Activated T-helper 17 cell treated with anti-CD3 and anti-CD28 coated beads, Interleukin-2, amount 50 U/mL, for 72 hours (primary cell): ENCODE measurements at places on chromosomes 5 and 9.

DNA sequence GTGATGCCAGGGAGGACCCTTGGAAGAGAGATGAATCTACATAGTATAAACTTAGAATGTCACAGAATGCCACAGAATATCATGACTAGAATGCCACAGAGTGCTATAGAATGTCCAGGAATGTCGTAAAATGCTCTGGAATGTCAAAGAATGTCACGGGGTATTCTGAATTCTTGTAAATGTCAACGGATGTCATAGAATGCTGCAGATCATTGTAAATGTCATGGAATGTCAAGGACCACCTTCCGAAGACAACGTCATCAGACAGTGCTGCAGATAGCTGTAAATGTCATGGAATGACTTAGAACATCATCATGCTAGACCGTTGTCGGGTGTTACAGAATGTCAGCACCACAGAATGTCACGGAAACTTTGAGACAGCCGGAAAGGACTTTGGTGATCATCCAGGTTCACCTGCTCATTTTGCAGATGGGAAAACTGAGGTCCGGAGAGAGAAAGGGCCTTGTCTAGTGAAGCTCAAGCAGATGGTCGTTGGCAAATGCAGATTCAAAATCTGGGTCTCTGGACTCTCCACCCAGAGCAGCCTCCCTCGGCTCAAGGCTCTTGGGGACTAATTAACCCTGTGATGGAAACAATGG, 117.1 kb downstream of the LHX2 start:
- no peak for ATAC-seq

DNA sequence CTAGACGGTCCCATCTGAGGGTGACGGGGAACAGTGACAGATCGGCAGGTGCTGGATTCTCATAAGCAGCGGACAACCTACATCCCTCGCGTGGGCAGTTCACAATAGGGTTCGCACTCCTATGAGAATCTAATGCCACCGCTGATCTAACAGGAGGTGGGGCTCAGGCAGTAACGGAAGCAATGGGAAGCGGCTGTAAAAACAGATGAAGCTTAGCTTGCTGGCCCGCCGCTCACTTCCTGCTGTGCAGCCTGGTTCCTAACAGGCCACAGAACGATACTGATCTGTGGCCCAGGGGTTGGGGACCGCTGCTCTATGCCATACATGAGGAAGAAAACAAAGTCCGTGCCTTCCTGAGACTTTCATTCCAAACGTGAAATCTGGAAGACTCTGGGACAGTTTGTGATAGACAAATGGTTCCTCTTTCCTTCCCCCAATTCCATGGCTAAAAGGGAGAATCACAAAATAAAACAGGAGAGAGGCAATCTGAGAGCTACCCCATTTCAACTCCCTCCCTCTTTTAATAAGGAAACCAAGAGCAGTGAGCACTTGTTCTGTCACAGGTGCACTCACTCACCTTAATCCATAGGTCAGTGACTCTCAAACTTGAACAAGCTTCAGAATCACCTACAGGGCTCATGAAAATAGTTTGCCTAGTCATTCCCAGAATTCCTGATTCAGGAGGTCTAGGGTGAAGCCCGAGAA, 12.1 kb downstream of the PDCL start:
- peak; percentile 81 for ATAC-seq

- ATAC-seq: no peak
Observed at GRCh38 chr5:154543380-154543779, 65.4 kb upstream of the HAND1 start.

GRCh38 chr9:133250741-133251170, 24.2 kb downstream of the ABO start:
- ATAC-seq: no peak

- peak; percentile 76 for ATAC-seq
Observed at GRCh38 chr9:237858-238345, 23.2 kb downstream of the DOCK8 start.

- peak; percentile 77 for ATAC-seq
Observed at GRCh38 chr5:139415221-139415861, 11.5 kb upstream of the SPATA24 start.

- ATAC-seq: no peak
Observed at GRCh38 chr5:95649842-95650620, 3.5 kb downstream of the RFESD start.

DNA sequence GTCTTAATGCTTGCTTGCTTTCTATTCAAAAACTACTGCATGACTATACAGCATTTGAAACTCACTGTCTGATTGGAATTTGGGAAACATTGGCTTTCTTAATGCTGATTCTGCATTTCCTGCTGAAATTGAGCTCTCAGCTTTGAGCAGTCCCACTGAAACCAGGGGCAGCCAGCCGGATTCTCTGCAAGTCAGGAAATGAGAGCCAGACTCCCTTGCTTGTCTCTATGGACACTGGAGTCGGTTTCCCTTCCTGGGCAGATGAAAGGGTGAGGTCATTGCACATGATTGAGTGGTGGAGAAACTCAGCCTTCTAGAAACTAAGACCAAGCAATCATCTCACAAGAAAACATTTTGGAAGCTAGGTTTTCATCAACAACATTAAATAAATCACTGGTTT, 119.7 kb upstream of the SPATA31C2 start:
- no peak for ATAC-seq

- no peak for ATAC-seq
Observed at GRCh38 chr5:86143837-86144236, 473.9 kb upstream of the COX7C start.

- ATAC-seq: peak; percentile 78
Observed at GRCh38 chr9:131395157-131396098, 1.5 kb downstream of the PRRC2B start.

GRCh38 chr5:179495906-179496455, 54.4 kb upstream of the RUFY1 start:
- no peak for ATAC-seq

GRCh38 chr5:12292610-12293204, 388.5 kb upstream of the CTNND2 start:
- no peak for ATAC-seq

DNA sequence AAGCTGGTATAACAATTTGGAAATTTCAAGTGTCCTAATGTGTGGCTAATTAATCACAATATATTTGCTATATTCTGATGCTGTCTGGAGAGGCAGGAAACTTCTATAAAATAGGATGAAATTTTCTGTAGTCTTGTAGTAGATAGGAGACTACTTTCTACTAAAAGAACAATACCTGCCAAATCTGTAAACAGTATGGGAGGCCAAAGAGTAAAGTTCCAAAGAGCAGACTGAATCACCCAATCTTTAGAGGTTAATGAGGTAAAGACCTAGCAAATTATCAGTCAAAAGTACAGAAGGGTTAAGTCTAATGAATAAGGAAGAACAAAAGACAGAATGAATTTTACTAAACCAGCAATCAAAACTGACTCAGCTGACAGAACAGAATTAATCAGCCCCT, 52.4 kb upstream of the RGS7BP start:
- ATAC-seq: no peak

DNA sequence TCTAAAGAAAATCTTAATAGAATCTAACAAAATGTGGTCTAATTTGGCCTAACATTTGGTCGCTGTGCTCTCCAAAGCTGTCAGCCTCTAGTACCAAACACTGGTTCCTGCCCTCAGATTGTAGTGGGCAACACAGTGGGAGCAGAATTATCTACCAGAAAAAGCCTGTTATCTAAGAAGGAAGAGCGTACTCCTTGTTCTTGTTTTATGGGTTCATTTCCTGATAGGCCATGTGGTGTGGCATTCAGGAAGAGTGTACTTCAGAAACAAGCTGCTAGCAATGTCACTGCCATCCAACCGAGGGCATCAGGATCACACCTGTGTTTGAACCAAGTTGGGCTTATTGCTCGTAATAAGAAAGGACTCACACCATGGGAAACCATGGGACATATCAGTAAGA, 487.9 kb upstream of the DAP start:
- no peak for ATAC-seq

- no peak for ATAC-seq
Observed at GRCh38 chr5:106401561-106401960, 1269.2 kb downstream of the EFNA5 start.

GRCh38 chr9:128870128-128870940, 11.4 kb downstream of the KYAT1 start:
- no peak for ATAC-seq

DNA sequence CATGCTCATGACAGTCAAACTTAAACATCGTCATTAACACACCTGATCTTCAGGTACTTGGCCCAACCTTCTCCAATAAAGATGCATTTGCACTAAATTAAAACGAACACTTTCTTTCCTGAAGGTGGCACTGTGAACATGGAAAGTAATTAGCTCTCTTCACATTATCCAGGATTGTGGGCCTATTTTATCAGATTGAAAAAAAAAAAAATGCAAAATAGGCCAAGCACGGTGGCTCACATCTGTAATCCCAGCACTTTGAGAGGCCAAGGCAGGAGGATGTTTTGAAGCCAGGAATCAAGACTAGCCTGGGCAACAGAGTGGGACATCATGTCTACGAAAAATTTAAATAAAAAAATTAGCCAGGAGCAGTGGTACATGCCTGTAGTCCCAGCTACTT, 14.4 kb upstream of the CDC20B start:
- no peak for ATAC-seq

DNA sequence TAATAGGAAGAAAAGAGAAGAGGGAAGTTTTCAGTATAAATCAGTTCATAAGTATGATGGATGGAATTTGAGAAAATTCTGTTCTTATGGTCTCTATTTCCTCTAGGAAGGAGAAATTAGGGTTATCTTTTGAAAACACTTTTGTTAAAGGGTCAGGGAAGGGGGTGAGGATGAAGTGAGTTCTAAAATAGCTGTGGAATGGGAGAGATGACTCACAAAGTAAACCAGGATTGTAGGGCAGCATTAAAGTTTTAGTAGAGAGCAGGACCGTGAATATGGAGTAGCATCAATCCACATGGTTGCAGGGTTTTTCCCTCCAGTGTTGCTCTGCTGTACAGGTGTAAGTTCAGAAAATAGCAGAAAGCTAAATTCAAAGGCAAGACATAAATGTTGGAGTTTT, 32.4 kb downstream of the MUSK start:
- no peak for ATAC-seq

DNA sequence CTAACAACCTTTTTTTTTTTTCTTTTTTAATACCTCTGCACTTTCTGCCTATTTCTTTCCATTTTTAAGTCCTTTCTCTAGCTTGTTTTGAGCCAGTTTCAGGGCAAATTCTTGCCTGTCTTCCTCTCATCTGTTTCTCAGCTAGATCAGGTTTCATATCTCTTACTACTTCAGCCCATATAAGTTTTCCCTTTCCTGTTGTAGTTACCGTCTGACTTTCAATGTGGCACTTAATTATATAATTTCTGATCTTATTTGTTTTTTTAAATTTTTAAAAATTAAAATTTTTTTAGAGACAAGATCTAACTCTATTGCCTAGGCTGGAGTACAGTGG, 104.7 kb upstream of the ELL2 start:
- no peak for ATAC-seq

GRCh38 chr5:123785162-123786071, 273.4 kb downstream of the CSNK1G3 start:
- no peak for ATAC-seq

DNA sequence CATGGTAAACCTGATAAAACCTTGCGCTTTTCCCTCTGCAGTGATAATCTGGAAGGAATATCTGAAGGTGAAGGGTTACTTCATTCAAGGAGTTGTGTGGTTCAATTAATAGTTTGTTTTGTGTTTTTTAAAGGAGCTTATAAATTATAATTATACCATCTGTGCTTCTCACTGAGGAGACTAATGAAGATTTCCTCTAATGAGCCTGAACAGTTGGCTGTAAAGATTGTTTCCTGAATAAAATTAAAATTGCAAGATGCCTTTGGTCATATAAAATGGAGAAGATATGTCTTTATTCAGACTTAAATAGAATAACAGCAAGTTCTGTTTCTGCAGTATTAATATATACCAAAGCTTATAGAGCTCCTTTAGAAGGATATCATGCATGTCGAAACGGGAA, 59.9 kb downstream of the GAPVD1 start:
- no peak for ATAC-seq

DNA sequence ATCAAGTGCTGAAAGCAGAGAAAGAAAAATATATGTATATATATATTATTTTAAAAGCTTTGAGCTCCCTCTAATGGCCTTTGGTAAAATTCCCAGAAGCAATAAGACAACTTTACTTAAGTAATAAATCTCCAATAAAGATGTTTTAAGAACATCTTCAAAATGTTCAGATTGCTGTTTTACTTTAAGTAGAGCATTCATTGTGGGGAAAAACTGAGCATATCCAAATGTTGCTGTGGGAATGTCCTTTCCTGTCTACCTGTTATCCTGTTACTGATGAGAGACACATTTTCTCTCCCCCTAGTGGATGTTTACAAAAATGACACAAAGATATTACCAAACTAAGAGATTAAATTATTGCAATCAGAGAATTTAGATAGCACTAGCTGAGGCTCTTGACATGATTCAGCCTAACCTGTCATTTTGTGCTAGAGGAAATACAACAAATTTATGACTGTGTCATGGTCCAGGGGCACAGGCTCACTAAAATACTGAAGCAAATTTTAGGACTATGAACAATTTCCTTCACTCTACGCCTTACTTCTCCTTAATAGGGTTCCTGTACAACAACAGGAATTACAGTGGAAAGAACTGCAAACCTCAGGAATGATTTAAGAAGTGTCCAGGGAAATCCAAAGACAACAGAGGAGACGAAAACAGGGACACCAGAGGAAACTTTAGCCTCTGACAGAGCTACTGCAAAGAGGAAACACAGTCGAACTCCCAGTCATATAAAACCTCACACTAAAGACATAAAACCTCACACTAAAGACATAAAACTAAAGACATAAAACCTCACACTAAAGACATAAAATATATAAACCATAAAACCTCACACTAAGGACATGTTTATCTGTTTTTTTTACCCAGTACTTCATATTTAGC, 24.3 kb upstream of the PRRC1 start:
- no peak for ATAC-seq

DNA sequence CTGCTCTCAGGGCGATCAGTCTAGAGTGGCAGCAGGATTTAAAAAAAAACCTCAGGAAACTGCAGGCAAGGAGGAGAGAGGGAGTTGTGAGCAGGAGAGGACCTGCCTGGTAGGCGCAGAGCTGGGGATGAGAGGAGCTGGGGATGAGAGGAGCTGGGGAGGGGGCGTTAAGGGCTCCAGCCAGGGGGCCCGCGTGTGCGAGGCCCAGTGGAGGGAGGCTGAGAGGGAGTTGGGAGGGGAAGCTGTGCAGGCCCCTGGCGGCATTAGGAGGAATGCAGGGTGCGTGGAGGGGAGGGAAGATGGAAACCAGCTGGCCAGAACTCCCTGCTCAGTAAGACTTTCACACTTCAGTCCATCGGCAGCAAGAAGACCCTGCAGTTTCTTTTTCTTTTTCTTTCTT, 45.2 kb upstream of the HMCN2 start:
- no peak for ATAC-seq

GRCh38 chr9:28004900-28005299, 431.6 kb upstream of the C9orf72 start:
- no peak for ATAC-seq

- no peak for ATAC-seq
Observed at GRCh38 chr5:568061-568781, 43.9 kb upstream of the CEP72 start.

GRCh38 chr5:132829742-132830435, 558 bp downstream of the SHROOM1 start:
- peak; percentile 84 for ATAC-seq

- ATAC-seq: no peak
Observed at GRCh38 chr9:124854822-124855221, 1.6 kb downstream of the WDR38 start.
